Type B pancreatic cell (in vitro differentiated cells): ENCODE measurements at places on chromosomes 13 and 19.

DNA sequence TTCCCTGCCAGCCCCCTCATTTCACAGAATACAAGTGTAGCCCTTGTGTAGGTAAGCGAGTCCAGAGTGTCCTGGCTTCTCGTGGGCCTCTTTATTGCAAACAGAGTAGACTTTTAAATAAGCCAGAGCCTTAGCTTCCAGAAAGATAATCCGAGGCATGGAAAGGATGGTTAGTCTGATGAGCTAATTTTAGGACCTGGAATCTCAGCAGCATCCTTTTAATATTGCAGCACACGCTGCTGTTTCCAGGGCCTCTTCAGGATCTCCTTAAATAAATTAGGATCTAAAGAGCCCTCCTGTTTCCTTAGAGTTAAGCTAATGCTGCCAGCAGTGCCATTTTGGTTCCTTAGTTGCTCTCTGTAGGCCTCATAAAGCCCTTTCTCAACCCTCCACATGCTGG lies 99.2 kb downstream of the RFC3 start:
- H3K4me1 ChIP-seq = peaks cover 30% of the 10 kb centered on the region
- peaks cover 3% of the 10 kb centered on the region for H3K36me3 ChIP-seq
- no peaks in the 10 kb centered on the region for H3K27me3 ChIP-seq
- no peak overlapping the region for H3K27ac ChIP-seq

DNA sequence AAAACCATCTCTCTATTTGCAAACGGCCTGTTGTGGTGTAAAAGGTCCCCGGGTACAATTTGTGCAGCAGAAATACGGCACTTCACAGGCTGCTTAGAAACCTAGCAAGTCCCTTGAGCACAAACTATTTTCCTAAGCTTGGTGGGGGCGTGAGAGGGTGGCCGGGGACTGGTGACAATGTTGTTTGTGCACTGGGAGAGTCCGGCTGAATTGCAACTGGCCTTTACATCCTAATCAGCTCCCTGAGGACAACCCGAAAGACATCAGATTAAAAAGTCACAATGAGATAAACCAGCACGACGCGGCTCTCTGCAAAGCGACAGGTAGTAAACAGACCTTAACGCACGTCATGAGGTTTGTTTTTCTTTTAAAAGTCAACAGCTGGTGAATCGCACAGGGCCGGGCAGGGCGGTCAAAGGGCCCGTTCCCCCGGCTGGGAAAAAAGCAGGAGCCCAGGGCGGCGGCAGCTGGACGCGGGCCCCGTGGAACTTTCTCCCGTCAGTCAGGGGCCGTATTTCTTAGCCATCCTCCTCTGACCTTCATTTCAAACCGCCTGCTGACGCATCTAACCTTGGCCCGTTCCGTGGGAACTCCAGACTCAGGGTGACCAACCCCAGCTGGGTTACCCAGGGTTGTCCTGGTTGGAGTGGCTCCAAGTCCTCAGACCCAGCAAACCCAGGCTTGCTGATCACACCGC lies 112.3 kb downstream of the GADD45B start:
- H3K36me3 ChIP-seq = no peaks in the 10 kb centered on the region
- peaks cover 19% of the 10 kb centered on the region for H3K4me1 ChIP-seq
- peak overlapping the region; percentile 88 for H3K27ac ChIP-seq
- no peak for DNase-seq
- H3K4me3 ChIP-seq = peak overlapping the region; percentile 18
- H3K27me3 ChIP-seq = peaks cover 15% of the 10 kb centered on the region

- peak overlapping the region; percentile 13 for H3K4me3 ChIP-seq
- H3K36me3 ChIP-seq = peaks cover 12% of the 10 kb centered on the region
- H3K4me1 ChIP-seq = peaks cover 7% of the 10 kb centered on the region
- H3K27me3 ChIP-seq = no peaks in the 10 kb centered on the region
These were observed 24.1 kb downstream of the DCAF15 start for GRCh38 chr19:13976446-13976845.

- peaks cover 9% of the 10 kb centered on the region for H3K27me3 ChIP-seq
- DNase-seq = peak; percentile 86
- peaks cover 43% of the 10 kb centered on the region for H3K36me3 ChIP-seq
- H3K27ac ChIP-seq = peak within 1 kb of the TSS; percentile 89
These were observed at the start of gene ZNF112 for GRCh38 chr19:44356383-44357111. ZNF112 (minus strand) TSS chr19:44356680; CDS start chr19:44340539, 16,141 bp downstream.

DNA sequence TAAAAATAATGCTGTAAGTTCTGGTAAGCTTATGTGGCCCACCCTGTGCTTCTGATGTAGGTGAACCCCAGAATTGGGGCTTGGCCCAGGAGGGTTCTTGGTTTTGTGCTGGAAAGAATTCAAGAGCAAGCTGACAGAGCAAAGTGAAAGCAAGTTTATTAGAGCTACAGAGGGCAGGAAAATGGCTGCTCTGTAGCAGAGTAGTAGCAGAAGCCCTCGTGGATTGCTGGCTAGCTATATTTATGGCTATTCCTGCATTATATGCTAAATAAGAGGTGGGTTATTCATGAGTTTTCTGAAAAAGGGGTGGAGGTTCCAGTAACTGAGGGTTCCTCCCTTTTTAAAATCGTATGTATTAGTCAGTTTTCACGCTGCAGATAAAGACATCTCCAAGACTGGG lies 20.6 kb upstream of the ZNF599 start:
- H3K4me3 ChIP-seq = no peak overlapping the region
- H3K36me3 ChIP-seq = no peaks in the 10 kb centered on the region
- DNase-seq = no peak
